ENCODE measurements at places on chromosomes 13 and 19.

GRCh38 chr19:45445139-45445538, 21.4 kb upstream of the ERCC1 start:
- H3K4me3 ChIP-seq: no peak overlapping the region
- no peaks in the 10 kb centered on the region for H3K27me3 ChIP-seq
- H3K4me1 ChIP-seq: peaks cover 6% of the 10 kb centered on the region
- H3K36me3 ChIP-seq: no peaks in the 10 kb centered on the region
- H3K27ac ChIP-seq: peak overlapping the region; percentile 92

- peak; percentile 24 for DNase-seq
- H3K4me3 ChIP-seq: no peak overlapping the region
- H3K36me3 ChIP-seq: no peaks in the 10 kb centered on the region
- H3K27me3 ChIP-seq: no peaks in the 10 kb centered on the region
Observed at GRCh38 chr13:36454987-36455386, 22.7 kb downstream of the CCNA1 start.

DNA sequence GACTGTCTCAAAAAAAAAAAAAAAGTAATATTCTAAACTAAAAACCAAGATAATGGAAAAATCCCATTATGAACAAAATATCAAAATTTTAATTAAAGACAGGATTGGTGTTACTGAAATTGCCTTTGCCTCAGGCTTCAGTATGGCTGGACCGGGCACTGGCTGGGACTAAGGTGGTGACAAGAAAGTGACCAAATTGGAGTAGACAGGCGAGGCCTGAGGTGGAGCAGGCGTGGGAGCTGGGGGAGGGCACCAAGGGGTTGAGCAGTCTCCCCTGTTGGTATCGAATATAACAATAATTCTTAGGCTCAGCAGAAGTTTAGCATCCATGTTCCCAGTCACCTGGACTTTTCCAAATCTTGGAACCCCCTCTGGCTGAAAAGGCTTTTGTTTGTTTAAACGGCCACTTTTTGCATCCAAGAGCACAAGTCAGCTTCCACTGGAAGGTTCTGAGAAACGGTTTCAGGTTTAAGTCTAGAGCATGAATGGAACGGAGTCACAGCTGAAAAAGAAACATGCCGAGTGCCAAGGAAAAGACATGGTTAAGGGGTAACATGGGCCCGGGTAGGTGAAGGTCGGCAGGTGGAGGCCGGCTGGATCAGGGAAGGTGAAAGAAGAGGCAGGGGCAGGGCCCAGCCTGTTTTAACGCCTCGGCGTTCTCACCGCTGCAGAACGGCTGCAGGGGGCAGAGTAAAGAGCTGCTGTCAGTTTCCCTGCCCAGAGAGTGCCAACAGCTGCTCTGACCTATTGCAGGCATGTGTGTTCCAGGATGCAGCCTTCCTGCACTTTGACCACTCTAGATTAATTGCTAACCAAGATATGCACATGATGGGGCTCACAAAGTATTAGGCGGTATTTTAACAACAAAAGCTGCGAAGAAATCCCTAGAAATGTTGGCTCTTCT, 104.4 kb downstream of the TM9SF2 start:
- H3K4me1 ChIP-seq: no peaks in the 10 kb centered on the region
- H3K27ac ChIP-seq: peak overlapping the region; percentile 67
- no peaks in the 10 kb centered on the region for H3K36me3 ChIP-seq

DNA sequence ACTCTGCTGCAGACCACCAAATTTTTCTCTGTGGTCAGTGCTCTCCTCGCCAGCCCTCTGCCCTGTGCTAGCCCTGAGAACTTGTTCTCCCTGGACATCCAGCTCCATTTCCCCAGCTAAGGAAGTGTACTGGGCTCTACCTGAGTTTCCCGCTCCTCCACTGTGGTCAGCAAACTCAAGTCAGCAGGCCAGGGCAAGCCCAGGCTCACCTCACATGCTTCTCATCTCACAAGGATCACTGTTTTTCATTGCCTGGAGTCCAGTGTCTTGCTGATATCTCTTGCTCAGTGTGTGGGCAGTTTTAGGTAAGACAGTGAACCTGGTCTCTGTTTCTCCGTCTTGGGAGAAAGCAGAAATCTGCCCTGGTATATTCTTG, 201.4 kb downstream of the FOXO1 start:
- H3K4me3 ChIP-seq: no peak overlapping the region
- H3K36me3 ChIP-seq: no peaks in the 10 kb centered on the region
- no peaks in the 10 kb centered on the region for H3K27me3 ChIP-seq
- H3K4me1 ChIP-seq: no peaks in the 10 kb centered on the region
- no peak for DNase-seq

- no peak overlapping the region for H3K4me3 ChIP-seq
- H3K36me3 ChIP-seq: no peaks in the 10 kb centered on the region
- no peaks in the 10 kb centered on the region for H3K27me3 ChIP-seq
- no peaks in the 10 kb centered on the region for H3K4me1 ChIP-seq
Observed at GRCh38 chr19:58204566-58204965, 21.7 kb downstream of the ZNF274 start.

GRCh38 chr13:47917022-47917574, 84.0 kb downstream of the SUCLA2 start:
- H3K27me3 ChIP-seq: no peaks in the 10 kb centered on the region
- DNase-seq: no peak
- no peak overlapping the region for H3K27ac ChIP-seq
- H3K4me3 ChIP-seq: no peak overlapping the region
- H3K36me3 ChIP-seq: no peaks in the 10 kb centered on the region

DNA sequence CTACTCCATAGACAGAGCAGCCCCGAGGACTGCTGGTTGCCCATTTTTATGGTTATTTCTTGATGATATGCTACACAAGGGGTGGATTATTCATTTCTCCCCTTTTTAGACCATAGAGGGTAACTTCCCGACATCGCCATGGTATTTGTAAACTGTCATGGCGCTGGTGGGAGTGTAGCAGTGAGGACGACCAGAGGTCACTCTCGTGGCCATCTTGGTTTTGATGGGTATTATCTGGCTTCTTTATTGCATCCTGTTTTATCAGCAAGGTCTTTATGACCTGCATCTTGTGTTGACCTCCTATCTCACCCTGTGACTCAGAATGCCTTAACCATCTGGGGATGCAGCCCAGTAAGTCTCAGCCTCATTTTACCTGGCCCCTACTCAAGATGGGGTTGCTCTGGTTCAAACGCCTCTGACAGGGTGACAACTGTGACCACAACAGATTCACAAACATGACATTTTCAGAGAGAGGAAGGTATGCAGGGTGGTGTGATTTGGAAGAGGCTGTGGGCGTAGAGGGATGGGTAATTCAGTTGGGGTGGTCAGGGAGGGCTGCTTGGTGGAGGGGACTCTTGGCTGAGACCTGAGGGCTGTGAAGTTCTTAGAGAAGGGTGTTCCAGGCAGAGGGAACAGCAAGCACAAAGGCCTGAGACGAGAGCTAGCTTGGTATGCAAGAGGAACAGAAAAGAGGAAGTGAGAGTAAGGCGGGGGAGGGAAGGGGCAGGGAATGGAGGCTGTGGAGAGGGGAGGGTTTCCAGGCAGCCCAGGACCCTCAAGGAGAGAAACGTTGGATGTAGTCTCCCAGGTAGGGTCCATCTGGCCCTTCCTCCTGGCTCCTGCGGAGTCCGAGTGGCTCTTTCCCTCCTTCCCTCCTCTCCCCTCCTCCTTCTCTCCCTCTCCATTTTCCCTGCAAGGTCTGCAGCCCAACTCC, 23.5 kb downstream of the FAM187B start:
- H3K27me3 ChIP-seq: no peaks in the 10 kb centered on the region
- H3K27ac ChIP-seq: no peak overlapping the region
- DNase-seq: no peak
- no peak overlapping the region for H3K4me3 ChIP-seq

GRCh38 chr13:60379837-60380565, 17.0 kb upstream of the TDRD3 start:
- no peak overlapping the region for H3K4me3 ChIP-seq
- no peaks in the 10 kb centered on the region for H3K27me3 ChIP-seq
- DNase-seq: no peak
- no peaks in the 10 kb centered on the region for H3K4me1 ChIP-seq
- no peaks in the 10 kb centered on the region for H3K36me3 ChIP-seq
- no peak overlapping the region for H3K27ac ChIP-seq

DNA sequence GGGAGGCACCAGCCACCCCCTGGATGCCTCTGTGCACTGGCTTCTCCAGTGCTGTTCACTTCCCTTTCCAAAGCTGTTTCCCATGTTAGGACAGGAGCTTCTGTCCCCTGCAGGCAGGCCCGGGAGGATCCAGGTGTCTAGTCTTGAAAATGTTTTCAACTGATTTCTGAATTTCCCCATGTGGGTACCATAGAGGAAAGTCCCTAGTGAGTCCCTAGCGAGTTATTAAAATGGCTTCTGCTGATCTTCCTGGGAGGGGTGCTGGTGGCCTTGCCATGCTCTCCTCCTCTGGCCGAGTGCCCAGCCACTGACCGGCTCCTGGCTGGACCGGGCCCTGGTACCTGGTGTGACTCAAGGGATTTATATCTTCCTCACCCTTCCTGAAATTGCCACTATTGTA, 5.2 kb upstream of the ANKRD10 start:
- no peaks in the 10 kb centered on the region for H3K36me3 ChIP-seq
- H3K4me3 ChIP-seq: no peak overlapping the region
- H3K4me1 ChIP-seq: no peaks in the 10 kb centered on the region
- H3K27ac ChIP-seq: no peak overlapping the region
- H3K27me3 ChIP-seq: no peaks in the 10 kb centered on the region

DNA sequence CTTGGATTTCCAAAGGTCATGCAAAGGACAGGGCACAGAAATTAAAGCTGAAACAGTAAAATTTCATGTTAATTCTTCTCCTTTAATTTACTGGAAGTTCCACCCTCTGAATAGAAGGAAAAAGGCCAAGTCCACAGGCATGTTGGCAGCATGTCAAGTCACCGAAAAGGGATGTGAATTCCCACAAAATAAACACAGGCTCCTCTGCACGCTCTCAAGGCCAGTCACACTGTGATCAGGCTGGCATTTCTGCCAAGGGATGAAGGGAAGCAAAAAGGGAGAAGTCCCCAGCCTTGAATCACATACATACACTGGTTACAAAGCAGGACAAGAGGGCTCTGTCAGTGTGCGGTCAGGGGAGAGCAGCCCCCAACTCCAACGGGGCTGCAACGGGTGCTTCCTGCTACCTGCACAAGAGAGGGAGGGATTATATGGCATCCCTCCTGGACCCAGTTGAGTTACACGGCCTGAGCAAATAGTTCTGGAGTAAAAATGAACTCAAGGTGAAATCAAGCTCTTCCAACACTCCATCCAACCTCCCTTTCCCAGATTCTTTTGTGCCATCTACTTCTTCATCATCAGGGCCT, 6.9 kb downstream of the DCLK1 start:
- peak; percentile 24 for DNase-seq
- no peak overlapping the region for H3K4me3 ChIP-seq
- H3K27ac ChIP-seq: no peak overlapping the region
- no peaks in the 10 kb centered on the region for H3K36me3 ChIP-seq
- no peaks in the 10 kb centered on the region for H3K27me3 ChIP-seq

GRCh38 chr19:29672933-29673336, 7.7 kb downstream of the PLEKHF1 start:
- H3K36me3 ChIP-seq: no peaks in the 10 kb centered on the region
- H3K4me3 ChIP-seq: no peak overlapping the region
- H3K4me1 ChIP-seq: peaks cover 14% of the 10 kb centered on the region
- H3K27me3 ChIP-seq: no peaks in the 10 kb centered on the region

DNA sequence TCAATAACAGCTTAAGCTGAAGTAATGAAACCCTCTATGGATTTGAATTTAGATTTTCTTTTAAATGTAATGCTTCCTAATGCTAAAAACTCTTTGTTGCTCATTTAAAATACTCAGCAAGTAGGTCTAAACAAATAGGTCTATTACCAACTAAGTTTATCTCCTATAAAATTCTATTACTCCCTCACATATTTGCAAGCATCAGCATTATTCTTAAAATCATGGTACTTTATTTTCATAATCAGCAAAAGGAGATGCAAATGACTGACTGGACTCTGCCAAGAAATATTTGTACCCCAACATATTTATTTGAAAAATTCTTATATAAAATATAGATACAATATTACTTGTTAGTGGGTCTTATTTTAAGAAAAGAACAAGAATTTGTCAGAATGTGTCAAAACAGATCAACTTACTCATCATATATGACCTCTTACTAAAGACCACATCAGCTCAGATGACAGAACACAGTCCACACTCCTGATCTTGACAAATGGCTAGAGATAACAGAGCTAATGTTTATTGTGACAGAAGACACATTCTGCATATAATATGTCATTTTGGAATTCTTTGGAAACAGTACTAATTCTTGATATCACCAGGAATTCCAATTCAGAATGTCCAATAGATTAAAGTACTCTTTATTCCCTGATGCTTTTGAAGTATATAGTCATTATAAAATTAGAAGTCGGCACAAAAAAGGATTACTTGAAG, 704.6 kb upstream of the PCDH9 start:
- no peak for DNase-seq
- no peak overlapping the region for H3K27ac ChIP-seq
- H3K36me3 ChIP-seq: no peaks in the 10 kb centered on the region
- no peak overlapping the region for H3K4me3 ChIP-seq

DNA sequence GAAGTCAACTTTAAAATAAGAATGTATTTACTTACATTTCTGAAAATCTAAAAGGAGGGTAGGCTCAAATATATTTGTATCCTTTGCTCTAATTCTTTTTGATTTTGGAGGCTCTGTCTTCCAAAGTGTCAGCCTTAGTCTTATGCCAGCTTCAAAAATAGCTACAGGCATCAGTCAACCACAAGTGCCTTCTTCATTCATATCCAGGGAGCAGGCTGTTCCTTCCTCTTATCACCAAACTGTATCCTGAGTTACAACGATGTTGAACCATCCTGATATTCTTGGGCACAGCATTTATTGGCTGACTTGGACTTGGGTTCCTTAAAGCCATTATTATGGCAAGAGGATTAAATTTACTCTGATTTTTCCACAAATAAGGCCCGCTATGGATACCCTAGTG, 1161.3 kb downstream of the PCDH17 start:
- H3K4me1 ChIP-seq: no peaks in the 10 kb centered on the region
- H3K4me3 ChIP-seq: no peak overlapping the region
- DNase-seq: no peak
- H3K27me3 ChIP-seq: no peaks in the 10 kb centered on the region
- no peaks in the 10 kb centered on the region for H3K36me3 ChIP-seq

- H3K27ac ChIP-seq: peak overlapping the region; percentile 81
- H3K4me1 ChIP-seq: no peaks in the 10 kb centered on the region
- H3K4me3 ChIP-seq: peak overlapping the region; percentile 67
Observed at GRCh38 chr13:26185720-26186117, 36.4 kb downstream of the RNF6 start.

- no peaks in the 10 kb centered on the region for H3K27me3 ChIP-seq
- H3K4me3 ChIP-seq: peak overlapping the region; percentile 31
- peak overlapping the region; percentile 96 for H3K27ac ChIP-seq
- H3K4me1 ChIP-seq: peaks cover 12% of the 10 kb centered on the region
- H3K36me3 ChIP-seq: no peaks in the 10 kb centered on the region
Observed at GRCh38 chr19:13861392-13861713, 15.6 kb upstream of the NANOS3 start.

- DNase-seq: no peak
- no peak overlapping the region for H3K27ac ChIP-seq
- H3K36me3 ChIP-seq: no peaks in the 10 kb centered on the region
Observed at GRCh38 chr19:32238076-32238475, 107.3 kb upstream of the ZNF507 start.

DNA sequence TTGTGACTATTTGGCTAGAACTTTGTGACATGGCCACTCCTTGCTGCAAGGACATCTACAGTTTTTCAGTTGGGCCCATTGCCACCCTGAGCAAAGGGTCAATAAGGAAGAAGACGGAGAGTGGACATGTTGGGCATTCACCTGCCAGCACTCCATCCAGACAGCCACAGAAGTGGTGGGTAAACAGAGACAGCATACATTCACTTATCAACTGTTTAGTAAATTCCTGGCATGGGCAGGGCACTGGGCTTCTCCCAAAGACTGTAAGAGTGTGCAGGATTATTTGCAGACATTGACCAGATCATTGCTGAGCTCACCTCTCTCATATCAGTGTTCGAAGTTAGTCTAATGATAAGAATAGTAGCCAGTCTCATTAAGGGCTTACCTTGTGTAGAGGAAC, 29.2 kb downstream of the SIPA1L3 start:
- H3K4me1 ChIP-seq: no peaks in the 10 kb centered on the region
- DNase-seq: no peak
- no peak overlapping the region for H3K27ac ChIP-seq
- H3K27me3 ChIP-seq: no peaks in the 10 kb centered on the region
- no peaks in the 10 kb centered on the region for H3K36me3 ChIP-seq

All from uterus (tissue), 4 donors.